ENCODE measurements at places on chromosomes 2 and 18.

GRCh38 chr2:16933355-16933754 is 267.7 kb upstream of the CYRIA start:
- no peak overlapping the region for H3K4me3 ChIP-seq
- no peak overlapping the region for H3K27ac ChIP-seq
- no peaks in the 10 kb centered on the region for H3K27me3 ChIP-seq
- H3K36me3 ChIP-seq, result no peaks in the 10 kb centered on the region
- no peaks in the 10 kb centered on the region for H3K4me1 ChIP-seq

- peaks cover 24% of the 10 kb centered on the region for H3K4me1 ChIP-seq
- H3K4me3 ChIP-seq, result no peak overlapping the region
- no peaks in the 10 kb centered on the region for H3K27me3 ChIP-seq
- H3K27ac ChIP-seq, result no peak overlapping the region
Observed at GRCh38 chr2:54638774-54639187, 84.7 kb upstream of the EML6 start.

DNA sequence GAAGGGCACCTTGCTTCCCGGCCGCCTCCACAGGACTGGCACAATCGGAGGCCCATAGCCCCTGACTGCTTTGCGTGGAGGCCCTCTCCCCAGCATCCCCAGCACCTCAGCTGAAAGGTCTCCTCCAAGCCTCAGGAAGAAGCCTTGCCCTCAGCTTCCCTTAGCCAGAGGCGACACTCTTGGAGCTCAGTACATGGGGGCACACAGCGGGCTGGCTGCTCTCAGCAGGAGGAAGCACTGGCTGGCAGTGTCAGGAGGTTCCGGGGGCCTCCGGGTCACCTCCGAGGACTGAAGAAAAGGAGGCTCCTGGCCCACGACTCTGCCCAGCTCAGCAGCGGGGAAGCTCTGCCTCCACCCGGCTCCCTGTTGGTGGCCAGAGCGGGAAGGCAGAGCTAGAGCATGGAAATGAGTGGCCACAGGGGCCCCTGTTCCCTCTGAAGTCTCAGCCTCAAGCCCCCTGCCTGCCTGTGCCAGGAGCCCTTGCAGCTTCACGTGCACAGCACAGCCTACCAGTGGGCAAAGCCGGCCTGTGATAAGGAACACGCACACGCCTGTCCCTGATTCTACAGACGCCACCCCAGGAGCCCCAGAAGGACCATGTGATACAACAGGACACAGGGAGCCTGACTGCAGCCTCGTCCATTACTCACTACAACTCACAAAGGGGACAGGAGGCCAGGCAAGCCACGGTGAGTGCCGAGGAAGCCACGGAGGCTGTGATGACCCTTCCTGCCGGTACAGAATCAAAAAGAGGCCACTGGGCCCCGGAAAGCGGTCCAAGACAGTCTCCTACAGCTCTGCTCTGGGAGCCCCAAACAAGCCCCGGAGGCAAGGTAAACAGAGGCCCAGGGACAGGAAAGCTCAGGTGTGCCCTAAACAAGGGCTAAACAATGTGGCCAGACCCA is 15.5 kb downstream of the HDAC4 start:
- peaks cover 30% of the 10 kb centered on the region for H3K36me3 ChIP-seq
- H3K27ac ChIP-seq, result no peak overlapping the region
- H3K27me3 ChIP-seq, result no peaks in the 10 kb centered on the region
- DNase-seq, result no peak

- H3K36me3 ChIP-seq, result peaks cover 22% of the 10 kb centered on the region
- H3K4me3 ChIP-seq, result no peak overlapping the region
- no peaks in the 10 kb centered on the region for H3K27me3 ChIP-seq
- peaks cover 1% of the 10 kb centered on the region for H3K4me1 ChIP-seq
- DNase-seq, result no peak
Observed at GRCh38 chr18:36843784-36844183, 14.9 kb downstream of the KIAA1328 start.
